Activated effector memory CD4-positive, alpha-beta T cell treated with anti-CD3 and anti-CD28 coated beads, Interleukin-2, amount 50 U/mL, for 16 hours (primary cell): ENCODE measurements at places on chromosomes 7 and 10.
A peak's percentile ranks its signal among the peaks of the same experiment; 100 is the strongest.

- no peak for DNase-seq
These were observed 89.4 kb downstream of the TBXAS1 start for GRCh38 chr7:139918480-139918879.

- DNase-seq: no peak
These were observed 199.5 kb downstream of the GFRA1 start for GRCh38 chr10:116073510-116073909.

- no peak for DNase-seq
These were observed 75.6 kb downstream of the ADCY1 start for GRCh38 chr7:45649560-45650346.

- no peak for DNase-seq
These were observed 62.7 kb upstream of the VIPR2 start for GRCh38 chr7:159207393-159207792.

- DNase-seq: no peak
These were observed 69.3 kb downstream of the DLG5 start for GRCh38 chr10:77857272-77857671.

DNA sequence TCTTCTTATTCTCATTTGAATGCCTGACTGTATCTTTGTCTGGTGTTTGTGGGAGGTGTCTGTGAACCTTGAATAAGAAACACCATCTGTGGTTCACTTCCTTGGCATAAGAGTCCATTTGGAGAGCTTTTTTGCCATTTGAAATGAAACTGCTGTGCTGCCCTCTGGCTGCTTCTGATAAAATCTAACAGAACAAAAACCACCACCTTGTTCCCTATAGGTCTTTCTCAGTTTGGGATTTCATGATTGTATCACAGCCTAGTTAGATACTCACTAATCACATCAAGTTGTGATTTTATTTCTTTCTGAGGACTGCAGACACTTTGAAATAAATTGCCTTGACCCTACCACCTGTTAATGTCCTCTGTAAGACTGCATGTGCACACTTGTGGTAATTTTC, 102.7 kb upstream of the FAM13C start:
- no peak for DNase-seq

DNA sequence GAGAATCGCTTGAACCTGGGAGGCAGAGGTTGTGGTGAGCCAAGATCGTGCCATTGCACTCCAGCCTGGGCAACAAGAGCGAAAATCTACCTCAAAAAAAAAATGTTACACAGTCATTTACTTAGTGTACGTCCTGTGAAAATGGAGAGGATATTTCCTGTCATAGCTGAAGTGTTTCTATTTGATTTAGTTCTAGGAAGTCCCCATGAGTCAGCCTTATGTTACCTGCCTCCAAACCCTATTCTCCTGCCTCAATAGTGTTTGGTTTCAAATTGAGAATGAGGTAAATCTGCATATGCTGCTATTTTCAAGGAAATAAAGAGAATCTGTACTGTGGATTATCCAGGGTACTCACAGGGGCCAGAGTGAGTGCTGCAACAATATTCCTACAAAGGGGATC, 1284.5 kb upstream of the AUTS2 start:
- no peak for DNase-seq

DNA sequence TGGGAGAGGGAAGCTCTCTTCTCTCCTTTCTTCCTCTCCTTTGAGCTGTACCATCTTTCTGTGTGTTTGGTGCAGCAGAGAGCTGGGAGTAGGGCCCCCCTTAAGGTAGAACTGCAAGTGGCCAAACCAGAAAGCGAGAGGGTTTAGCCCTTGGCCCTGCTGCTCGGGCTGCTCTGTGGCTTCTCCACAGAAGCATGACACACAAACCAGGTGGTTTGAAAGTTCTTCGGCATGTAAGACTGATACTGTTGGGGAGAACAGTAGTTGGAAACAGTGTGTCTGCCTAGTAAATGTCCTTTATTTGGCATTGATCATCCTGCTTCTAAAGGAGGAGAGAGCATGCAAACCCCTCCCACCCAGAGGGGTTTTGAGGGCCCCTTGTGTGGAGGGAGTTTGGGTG, 277.8 kb downstream of the CELF2 start:
- no peak for DNase-seq

- no peak for DNase-seq
These were observed 137.6 kb downstream of the NRP1 start for GRCh38 chr10:33196710-33197491.

DNA sequence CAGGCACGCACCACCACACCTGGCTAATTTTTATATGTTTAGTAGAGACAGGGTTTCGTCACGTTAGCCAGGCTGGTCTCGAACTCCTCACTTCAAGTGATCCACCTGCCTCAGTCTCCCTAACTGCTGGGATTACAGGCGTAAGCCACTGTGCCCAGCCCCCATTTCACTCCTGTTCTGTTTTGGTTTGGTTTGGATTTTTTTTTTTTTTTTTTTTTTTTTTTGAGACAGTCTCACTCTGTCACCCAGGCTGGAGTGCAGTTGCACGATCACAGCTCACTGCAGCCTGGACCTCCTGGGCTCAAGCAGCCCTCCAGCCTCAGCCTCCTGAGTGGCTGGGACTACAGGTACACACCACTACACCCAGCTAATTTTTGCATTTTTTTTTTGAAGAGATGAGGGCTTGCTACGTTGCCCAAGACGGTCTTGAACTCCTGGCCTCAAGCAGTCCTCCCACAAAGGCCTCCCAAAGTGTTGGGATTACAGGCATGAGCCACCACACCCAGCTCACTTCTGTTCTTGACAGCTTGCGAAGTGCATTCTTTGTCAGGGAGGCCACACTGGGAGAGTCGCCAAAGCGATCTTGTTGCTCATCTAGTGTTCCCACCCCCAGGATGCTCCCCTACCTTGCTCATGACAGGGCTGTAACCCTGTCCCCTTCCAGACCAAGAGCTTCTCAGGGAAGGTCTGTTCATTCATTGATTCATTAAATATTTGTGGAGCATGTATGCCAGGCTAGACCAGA, 229.1 kb downstream of the CUX1 start:
- DNase-seq: no peak

GRCh38 chr7:605661-606450, 86.2 kb upstream of the PDGFA start:
- DNase-seq: peak; percentile 50

DNA sequence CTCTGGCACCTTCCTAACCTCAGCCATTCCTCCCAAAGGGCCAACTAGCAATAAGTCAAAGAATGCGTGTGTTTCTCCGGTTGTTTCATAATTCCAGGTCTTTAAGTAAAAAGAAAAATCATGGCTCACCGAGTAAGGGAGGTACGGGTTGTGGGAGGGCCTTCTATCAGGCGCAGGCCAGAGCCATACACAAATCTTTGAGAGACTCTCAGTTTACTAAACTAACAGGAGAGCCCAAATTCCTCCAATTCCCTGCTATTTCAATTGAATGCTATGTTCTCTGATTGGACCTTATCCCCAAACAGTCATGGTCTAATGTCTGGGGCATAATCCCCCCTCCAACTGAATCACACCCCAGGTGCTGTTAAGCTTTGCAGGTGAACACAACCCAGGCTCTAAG, 26.2 kb upstream of the SLF2 start:
- no peak for DNase-seq

- DNase-seq: no peak
These were observed 25.5 kb upstream of the HPS1 start for GRCh38 chr10:98472196-98472595.

DNA sequence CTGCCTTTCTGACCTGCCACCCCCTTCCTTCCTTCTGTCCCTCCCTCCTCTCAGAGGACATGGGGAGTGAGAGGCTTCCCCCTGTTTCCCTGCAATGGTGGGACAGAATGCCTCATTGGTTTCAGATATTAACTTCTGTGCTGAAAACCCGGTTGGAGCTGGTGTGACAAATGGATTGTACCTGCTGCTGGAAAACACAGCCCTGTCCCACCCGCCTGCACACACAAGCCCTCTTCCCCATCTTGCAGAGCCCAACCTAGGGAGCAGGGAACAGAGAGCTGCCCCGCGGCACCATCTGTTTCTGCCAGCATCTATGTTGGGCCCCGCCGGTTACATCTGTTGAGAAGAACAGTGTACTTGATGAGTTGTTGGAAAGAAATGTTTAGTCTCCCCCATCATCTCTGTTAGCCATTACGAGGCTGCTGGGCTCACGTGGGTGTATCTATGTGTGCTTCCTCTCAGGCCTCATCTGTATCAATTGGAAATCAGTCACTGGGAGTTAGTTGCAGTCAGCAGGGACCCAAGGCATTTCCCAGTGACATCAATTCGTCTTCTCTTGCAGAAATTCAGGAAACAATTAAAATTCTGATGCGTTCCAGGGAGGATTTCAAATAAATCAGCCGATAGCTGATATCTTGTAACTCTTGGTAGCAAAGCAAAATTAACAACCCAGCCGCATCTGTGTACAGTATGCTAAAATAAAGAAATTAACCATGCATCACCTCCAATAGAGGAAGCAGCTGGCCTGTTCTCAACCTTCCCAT, 725.6 kb upstream of the GALNT17 start:
- DNase-seq: no peak

- DNase-seq: no peak
These were observed 191.5 kb downstream of the DIP2C start for GRCh38 chr10:497898-498451.

DNA sequence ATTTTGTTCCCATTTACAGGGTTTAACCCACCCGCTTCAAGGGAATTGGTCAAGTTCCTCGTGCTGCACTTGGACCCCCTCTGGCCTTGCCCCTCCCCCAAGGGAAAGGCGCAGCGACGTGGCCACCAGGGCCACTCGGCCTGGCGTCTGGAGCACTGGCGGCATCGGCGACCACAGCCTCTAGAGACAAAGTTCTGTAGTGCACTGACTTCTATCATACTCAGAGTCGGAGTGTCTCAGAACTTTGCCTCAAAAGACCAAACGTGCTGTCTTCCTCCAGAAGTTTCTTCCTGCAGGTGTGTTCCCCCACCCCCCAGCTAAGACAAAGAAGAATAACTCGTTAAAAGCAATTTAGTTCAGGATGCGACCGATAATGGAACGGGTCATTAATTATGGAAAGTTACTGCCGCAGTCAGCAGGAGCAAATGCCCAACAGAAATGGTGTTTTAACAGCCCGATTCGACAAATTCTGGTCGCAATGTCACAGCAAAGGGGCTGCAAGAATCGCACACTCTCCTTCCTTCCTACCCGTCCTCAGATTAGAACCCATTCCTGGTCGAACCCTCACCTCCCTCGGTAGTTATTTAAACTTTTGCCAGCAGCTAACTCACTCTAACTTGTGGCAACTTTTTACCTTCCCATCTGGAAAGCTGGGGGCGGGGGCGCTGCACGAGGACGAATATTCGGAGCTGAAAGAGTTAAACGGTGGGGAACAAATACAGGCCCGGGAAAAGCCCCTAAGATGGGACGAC, 202.1 kb upstream of the NFE2L3 start:
- DNase-seq: no peak

DNA sequence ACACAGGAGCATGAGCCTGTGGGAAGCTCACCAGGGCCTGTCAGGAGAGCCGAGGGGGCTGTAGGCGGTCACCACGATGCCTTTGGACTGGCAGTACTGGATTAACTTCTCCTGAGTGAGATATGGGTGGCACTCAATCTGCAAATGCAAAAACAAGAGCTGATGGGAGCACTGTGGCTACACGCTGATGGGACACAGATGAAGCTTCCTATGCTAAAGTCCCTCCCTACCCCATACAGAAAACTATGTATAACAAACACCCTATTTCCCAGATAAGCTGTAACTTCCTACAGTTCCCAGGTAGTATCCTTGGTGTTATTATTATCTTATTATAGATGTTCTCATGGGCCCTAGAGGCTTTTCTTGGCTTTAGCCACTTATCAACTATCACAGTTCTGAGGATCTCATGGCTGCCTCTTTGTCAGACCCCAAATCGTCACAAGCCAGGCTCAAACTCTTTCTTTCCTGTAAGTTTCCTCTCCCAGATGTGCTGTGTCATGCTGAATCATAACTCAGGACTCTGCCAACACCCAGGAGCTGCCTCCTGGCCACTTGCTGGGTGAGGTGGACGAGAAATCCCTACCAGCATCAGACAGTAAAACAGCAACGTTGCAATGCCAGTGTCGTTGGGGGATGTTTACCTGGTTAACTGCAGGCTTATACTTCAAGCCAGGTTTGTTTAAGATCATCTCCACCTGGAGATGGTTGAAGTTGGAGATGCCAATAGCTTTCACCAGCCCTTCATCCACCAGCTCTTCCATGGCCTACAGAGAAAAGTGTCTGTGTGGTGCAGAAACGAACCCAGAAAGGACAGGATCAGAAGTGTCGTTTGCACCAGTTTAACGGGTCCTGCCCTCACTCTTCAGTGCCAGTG, 10.3 kb downstream of the AKR1B1 start:
- no peak for DNase-seq

DNA sequence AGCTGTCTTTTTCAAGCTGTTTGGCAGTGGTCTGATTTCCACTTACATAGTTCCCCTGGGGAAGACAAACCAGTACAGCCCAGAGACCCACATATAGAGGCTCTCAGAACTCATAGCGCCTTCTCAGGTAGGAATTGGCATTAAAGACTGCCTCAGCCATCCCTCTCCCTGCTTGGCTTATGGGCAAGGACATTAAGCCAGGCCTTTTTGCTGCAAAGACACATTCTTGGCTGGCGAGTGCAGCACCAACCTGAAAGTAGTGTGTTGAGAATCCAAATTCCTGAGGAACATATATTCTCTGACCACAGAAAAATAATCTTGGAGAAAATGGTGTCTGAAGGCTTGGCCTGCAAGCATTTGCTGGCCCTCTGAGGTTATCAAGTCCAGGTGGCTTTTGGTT, 39.2 kb upstream of the HPS1 start:
- no peak for DNase-seq

GRCh38 chr10:78957471-78958039, 111.2 kb upstream of the ZMIZ1 start:
- DNase-seq: no peak
